GM04503 (cell line): ENCODE measurements at places on chromosomes 2 and 18.

DNA sequence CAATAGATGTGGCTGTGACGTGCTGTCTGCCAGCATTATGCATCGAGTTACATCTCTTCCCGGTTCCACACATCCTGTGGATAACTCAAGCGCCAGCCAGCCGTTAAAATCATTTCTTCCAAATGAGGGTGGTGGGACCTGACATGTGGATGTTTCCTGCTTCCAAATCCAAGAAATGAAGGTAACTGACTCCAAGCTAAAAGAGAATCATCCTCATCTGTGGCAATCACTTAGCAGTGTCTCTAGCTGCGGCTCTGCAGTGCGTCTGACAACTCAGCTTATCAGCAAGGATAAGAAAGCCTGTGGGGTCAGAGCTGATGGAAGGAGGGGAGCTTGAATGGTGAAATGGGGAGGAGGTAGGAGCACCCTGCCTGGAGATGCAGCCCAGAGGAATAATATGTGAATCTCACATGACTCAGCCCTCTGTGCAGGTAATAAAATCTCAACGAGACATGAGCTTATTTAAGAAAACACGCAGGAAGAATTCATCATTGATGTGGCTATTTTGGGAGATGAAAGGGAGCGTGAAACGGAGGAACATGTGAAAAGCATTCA lies 382.2 kb upstream of the TRIB2 start:
- DNase-seq = no peak

- no peak for DNase-seq
Measured at GRCh38 chr18:59661891-59662701, 35.1 kb downstream of the CCBE1 start.

DNA sequence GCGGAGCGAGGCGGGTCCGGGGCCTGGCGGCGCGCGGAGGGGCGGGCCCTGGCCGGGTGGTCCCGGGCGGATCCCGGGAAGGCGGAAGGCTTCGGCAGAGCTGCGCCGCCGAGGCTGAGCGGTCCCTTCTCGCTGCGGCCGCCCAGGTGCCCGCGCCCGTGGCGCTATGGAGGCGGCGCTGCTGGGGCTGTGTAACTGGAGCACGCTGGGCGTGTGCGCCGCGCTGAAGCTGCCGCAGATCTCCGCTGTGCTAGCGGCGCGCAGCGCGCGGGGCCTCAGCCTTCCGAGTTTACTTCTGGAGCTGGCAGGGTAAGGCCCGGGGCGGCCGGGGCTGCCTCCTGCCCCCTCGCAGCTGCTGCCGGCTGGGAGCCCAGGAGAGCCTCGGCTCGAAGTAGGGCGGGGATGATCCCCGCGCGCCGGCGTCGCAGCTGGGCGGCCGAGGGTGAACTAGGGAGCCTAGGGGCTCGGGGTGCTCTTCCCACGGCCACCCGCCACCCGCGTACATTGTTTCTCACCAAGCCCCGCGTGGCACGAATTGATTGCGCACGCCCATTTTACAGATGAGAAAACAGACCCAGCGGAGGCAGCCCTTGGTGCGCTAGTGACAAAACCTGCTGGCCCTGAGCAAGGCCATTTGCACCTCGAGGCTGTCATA lies at the start of gene SLC66A3:
Gene SLC66A3 (plus strand): TSS at position 87 of the 655 bp plus-strand sequence. CDS start 80 bp downstream, at position 167.
- no peak for DNase-seq

DNA sequence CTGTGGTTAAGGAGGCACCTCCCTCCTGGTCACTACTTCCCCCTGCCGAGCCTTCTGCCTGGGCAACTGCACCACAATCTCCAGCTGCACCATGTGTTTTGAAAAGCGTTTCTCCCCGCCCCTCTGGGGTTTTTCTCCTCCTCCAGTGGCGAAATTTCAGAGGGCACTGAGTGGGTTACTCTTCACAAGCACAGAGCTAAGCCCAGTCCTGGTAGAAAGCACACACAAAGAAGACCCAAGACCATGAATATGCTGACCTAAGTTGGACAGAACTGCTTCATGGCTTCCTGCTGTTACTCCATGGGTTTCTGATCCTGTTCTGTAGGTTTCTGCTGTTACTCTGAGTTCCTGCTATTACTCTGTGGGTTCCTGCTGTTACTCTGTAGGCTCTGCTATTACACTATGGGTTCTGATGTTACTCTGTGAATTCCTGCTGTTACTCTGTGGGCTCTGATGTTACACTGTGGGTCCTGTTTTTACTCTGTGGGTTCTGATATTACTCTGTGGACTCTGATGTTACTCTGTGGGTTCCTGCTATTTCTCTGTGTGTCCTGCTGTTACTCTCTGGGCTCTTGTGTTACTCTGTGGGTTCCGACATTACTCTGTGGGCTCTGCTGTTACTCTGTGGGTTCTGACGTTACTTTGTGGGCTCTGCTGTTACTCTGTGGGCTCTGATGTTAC lies 216.6 kb downstream of the RTP5 start:
- DNase-seq = no peak

DNA sequence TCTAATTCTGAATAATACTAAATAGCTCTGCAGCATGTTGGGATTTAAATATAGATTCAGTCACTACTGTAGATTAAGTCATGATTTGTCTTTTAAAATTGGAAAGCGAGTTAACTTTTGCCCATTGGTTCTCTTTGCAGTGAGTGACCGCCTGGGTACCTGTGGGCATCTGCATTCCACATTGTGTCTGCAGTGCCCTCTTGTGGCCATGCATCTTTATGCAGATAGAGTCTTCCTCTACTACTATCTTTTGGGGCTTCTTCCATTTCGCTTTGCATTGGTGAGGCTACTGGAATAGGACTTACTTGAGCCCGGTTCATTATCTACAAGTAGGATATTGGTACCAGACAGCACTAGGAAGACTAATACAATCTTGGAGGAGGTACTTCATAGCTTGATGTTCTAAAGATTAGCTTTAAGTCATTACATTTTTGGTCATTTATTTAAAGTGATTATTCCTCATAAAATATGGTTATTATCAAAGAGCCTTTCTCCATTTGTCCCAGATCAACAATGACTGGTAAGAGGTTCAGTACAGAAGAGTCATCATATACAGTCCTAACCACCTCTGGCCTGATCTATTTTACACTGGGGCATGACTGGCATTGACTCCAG lies 203.0 kb downstream of the SOCS6 start:
- peak; percentile 1 for DNase-seq

DNA sequence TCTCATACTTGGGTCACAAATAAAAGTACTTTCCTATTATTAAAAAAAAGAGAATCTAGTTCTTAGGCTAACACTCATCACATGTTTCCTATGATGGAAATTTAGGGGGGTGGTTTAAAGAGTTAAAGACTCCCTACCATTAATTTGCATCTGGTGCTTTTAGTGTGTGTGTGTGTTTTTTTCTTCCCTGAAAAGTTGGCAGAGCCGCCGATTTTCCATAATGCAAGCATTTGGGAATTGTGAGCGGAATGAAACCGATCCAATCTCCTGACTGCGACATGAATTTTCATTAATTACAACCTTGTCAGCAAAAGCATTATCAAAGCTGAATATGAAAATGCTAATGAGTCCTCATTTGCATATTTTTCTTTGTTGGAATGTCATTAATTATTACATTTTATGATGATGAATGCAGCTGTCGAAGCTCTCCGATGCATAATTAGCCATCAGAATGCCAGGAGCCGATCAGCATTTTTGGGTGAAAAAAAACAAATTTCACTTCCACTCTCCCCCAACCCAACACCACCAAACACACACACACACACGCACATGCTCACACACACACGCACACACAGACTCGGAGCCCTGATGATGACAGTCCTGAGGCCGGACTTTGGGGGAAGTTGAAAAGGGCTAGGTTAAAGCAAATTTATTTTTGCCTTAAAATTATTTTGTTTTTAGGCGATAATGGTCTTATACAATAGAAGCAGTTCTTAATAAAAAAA lies 165.4 kb downstream of the TCF4 start:
- no peak for DNase-seq

- DNase-seq = no peak
Measured at GRCh38 chr2:232088771-232089170, 127.3 kb downstream of the DIS3L2 start.

DNA sequence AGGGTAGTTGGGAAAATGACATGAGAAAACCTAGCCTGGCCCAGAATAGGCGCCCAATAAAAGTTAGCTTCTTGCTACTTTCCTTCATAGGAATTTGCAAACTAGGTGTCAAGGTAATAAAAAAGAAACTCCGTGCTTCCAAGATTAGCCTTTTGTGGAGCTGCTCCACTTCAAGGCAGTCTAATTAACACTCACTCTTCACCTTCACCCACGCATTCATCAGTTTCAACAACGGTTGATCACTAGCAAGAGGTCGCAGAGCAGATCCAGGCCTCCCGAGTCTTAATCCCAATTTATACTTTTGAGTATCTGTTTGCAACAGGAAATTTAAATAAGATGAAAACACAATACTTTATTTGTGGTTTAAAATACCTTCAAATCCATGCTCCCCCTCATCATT lies 39.5 kb upstream of the TANK start:
- DNase-seq = no peak

DNA sequence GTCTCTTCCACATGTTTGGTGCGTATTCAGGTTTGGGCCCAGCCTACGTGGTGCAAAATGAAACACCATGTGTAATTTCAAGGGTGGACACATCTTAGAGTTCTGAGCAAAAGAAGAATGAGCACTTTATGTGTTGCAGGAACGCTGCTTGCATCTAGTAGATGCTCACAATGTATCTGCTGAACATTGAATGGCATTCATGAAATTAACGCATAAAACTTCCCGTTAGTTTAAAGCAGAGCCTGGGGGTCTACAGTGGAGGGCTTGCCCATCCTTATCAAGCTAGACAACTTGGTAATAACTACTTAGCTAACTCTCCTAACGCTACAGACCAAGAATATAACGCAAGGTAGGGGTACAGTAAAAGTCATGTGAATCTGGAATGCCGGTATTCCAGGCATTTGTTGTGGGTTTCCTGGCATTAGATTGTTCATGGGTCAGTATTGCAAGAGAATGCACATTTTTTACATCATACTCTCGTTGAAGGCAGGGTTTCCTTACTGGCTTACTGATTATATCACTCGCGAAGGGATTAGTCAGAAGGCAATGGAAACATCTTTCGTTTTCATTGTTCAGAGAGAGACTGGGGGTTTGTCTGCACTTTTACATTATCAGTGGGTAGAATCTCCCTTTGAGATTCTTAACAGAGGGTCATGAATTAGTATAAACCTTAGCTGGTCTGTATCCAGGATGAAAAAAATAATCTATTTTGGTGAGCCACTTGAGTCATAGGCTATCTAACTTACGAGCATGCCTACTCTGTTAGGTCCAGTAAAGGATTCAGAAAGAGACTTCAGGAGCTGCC lies 229.5 kb upstream of the EPAS1 start:
- DNase-seq = peak; percentile 98

DNA sequence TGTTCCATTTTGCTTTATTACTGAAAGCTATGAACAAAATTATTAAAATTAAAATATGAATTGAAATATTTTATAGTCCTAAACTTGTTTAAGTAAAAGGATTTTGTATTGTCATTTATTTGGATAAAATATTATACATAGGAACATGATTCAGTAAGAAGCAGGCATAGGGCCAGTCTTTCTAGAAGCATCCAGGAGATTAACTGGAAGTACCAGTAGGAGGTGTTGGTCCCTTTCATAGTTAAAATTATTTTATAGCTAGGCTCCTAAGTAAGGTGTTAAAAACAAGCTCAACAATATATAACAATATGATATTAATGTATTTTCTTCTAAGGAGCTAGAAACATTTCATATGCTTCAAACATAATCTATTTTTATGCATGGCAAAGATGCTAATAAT lies 43.7 kb downstream of the FIGN start:
- no peak for DNase-seq

DNA sequence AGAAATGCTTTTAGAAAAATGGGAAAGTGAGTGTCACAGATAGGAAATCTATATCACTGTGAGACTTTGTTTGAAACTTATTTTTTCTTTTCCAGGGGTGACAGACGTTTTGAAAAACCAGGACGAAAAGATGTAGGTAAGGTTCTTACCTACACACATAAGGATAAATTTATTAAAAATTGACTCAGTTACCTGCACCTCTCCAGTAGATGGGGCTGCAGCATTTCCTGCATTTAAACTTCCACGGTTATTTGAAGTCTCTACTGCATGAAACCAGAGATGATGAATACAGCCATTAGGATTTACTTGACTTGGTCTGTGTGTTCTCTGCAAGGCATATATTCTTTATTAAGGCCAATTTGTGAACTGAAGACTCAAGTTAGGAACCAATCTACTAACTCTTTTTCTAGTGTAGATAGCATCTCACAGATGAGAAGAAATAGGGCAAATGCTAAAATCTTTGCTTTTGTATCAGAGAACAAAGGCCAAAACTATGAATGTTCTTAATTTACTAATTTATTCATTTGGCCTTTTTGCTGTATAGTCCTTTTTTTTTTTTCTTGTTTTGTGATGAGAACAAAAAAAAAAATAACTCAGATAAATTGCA lies 15.0 kb downstream of the KCNJ13 start:
- no peak for DNase-seq

- no peak for DNase-seq
Measured at GRCh38 chr2:29187926-29188325, 72.7 kb downstream of the CLIP4 start.

- DNase-seq = no peak
Measured at GRCh38 chr2:197075754-197076337, 149.3 kb upstream of the PGAP1 start.
